ENCODE measurements at places on chromosomes 11 and 22. TPM values are rescaled to one million over a fixed set of nuclear protein-coding genes. Genes with fewer than 3 reads are reported as not detected.

DNA sequence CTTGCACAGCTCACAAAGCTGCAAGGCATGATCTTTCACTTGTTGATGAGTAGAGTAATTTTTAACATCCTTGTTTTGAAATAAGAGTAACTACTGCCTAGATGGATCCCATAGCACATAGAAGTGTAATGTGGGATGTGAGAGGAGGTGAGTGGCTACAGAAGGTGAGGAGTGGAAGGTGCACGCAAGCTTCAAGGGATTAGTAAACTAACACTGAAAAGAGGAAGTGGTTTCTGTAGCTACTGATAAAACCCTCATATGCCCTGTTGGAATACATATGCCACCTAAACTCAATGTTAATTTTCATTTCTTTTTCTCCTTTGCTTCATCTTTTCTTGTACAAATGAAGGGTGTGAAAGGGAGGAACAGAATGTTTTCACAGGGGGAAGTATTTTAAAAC, 22.0 kb upstream of the CTSC start:
- no peak for DNase-seq

DNA sequence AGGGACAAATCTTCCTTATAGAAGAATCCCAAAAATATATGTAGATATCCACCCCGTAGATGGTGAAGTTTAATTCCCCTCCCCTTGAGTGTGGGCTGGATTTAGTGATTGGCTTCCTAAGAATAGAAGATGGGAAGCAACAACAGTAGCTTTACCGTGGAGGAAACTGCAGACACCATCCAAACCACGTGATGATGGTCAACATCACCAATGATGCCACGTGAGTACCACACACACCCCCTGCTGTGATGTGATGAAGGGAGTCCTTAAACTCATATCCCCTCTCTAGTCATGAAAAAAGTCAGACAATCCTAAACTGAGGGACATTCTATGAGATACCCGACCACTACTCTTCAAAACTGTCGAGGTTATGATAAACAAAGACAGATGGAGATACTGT, 76.4 kb upstream of the SLC22A12 start:
- no peak for DNase-seq

DNA sequence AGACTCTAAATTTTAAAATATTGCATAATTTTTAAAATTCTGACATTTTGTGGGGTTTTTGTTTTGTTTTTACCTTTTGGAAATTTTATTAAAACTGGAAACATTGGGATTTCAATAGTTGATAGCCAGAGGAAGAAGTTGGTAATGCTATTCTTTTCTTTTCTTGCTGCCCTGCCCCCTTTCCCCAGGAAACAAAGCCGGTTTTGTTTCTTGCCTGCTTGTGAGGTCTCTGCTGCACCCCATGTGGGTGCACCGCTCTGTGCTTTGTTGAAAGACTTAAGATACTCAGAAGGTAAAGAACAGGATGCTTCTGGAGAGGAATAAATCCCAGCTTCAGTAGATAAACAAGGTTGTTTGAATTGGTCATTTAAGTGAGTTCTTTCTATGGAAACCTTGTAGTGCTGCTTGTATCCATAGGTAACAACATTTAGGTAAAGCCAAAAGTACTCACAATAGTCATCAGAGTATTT, 87.5 kb downstream of the YAP1 start:
- no peak for DNase-seq

DNA sequence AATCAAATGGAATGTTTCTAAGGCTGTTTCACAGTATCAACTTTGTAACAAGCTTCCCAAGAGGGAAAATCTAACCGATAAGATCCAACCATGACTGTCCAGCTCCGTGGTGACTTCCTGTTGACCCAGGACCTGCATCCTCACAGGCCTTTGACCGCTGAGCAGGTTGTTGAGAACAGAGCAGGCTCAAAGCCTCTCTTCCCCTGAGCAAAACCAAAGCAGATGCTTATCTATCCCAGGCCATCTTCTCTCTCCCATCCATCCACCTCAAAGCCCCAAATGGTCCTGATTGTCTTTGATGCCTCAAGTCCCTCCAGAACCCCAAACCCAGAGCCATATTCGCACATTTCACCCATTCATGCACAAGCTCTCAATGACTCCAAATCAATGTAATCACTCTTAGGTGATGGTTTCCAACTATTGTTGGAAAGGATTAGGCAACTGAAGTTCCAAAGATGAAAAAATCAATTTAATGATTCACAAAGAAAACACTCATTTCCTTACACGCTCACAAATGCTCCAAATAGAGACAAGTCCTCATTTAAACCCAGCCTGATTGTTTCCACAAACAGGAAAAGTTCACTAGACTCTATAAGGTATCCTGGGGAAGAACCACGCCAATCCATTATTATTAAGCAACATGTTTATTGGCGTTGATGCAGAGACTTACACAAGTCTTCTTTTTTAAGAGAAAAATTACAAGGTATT, 48.7 kb downstream of the C11orf58 start:
- DNase-seq = peak; percentile 23

The KCNJ1 gene
- not detected for polyA plus RNA-seq

- DNase-seq = no peak
These were observed 803.0 kb upstream of the FAT3 start for GRCh38 chr11:91421641-91422040.

DNA sequence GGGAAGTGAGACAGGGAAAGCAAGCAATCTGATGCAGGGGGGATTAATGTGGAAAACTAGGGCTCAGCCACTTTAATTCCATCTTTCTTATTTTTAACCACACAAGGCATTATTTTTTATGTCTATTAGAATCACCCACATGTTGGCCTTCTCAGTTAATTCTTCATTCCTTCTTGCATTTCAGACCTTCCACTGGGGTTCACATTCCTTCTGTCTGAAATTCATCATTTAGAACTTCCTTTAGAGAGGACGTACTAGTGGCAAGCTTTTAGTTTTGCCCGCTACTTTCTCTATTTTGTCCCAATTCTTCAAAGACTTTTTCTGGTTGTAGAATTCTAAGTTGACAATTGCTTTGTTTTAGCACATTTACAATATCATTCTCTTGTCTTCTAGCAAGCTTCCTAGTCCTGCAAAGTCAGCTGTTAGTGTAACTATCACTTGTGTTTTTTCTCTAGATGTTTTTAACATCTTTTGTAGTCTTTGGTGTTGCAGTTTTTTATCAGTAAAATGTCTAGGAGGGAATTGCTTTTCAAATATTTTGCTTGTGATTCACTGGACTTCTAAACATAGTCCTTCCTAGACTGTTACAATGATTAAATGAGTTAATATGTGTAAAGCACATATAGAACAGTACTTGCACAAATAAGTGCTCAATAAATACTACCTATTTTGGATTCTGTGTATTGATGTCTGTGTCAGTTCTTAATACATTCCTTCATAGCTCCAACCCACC, 5.5 kb upstream of the NNMT start:
- no peak for DNase-seq

DNA sequence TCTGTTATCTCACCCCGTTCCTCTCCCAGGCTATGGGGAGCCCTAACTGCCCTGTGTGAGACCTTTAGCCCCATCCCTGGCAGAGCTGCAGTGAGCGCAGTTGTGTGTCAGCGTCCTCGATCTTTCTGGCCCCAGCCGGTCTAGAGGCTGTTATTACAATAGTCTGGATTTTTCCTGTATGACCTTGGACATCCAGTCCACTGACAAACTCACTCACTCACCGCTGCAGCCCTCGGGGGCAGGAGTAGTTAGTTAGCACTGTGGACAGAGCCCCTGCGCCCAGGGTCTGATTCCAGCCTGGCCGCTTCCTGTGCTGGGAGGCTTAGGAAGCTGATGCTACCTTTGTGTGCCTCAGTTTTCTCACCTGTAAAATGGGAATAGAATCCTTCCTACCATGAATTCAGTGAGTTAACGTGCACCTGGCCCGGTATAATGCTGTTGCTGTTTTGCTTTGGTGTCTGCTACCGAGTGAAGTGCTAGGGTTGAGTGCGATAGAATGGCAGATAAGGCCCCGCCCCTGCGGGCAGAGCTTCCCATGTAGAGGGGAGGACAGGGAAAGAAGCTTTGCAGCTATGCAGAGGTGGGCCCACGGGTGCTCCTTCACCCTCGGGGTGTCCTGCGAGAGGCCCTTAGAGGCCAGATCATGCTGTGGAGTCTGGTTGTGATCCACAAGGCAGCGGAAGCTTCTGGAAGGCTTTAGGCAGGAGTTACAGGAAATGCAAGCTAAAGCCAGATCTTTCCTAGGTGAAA, 3.0 kb downstream of the LRP5 start:
- DNase-seq = peak; percentile 35

The TESMIN gene
- polyA plus RNA-seq = 2.2 TPM

DNA sequence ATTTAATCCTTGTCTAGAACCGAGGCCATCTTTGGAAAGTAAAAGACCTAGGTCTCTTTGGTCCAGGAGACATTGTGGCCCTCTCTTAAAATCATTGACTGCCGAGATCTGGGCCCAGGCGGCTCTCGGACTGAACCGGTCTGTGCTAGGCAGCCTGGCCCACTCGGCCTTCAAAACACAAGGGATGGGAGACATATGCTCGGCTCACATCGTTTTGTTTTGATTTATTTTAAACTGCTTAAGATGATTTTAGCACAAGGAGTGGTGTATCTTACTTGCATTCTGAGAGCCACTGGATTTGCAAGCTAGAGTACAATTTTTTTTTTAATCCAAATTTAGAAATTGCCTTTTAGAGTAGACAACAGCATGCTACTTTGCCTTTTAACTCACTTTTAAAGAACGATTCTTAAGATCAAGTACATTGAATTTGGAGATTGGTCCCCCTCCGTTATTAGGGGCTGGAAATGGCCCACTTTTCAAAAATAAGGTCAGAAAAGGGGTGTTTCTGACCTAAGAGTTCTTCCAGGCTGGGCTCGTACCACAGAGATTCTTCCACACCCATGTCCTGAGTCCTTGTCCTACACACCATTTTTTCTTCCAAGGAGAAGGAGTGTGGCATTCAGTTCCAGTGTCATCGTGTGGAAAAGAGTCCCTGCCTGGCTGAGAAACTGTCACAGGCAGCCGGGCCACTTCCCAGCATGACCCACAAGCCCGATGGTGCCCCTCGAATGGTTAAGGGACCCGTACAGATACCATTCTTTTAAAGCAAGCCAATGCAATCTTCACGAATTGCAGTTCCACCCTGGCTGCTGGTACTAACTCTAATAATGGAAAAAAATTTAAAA, 80.5 kb upstream of the WNT7B start:
- DNase-seq = no peak

The OR51E1 gene
- 0.02 TPM for polyA plus RNA-seq

GRCh38 chr11:74474316-74474715, 7.0 kb upstream of the KCNE3 start:
- DNase-seq = no peak

- peak; percentile 67 for DNase-seq
These were observed 58.3 kb downstream of the PRR5L start for GRCh38 chr11:36354221-36355003.

DNA sequence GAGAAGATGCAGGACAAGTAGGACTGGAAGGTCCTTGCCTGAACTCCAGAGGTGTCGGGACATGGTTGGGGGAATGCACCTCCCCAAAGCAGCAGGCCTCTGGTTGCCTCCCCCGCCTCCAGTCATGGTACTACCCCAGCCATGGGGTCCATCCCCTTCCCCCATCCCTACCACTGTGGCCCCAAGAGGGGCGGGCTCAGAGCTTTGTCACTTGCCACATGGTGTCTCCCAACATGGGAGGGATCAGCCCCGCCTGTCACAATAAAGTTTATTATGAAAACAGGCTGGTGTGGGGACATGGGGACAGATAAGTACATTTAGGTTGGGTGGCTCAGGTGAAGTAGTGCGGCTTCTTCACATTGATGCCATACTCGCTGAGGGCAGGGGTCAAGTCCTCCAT, 1.4 kb downstream of the TAF10 start:
- DNase-seq = no peak

DNA sequence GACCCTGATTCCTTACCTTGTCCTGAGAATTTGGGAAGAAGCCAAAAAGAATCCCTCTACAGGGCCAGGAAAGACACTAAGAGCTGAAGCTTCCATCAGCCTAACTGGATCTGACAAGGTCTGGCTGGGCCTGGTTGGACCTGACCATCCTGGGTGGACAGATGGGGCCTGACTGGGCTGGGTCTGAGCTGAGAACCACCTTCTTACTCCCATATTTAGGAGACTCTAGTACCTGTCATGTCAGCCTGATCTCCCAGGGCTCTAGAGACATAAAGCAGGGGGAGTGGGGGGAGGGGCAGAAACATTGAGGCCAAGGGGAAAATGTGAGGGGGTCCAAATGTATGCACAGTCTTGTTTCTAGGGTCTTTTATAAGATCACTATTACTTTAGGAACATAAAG, 129.9 kb downstream of the BUD13 start:
- DNase-seq = no peak

GRCh38 chr11:63611395-63611747, 2.9 kb downstream of the PLAAT3 start:
- no peak for DNase-seq

DNA sequence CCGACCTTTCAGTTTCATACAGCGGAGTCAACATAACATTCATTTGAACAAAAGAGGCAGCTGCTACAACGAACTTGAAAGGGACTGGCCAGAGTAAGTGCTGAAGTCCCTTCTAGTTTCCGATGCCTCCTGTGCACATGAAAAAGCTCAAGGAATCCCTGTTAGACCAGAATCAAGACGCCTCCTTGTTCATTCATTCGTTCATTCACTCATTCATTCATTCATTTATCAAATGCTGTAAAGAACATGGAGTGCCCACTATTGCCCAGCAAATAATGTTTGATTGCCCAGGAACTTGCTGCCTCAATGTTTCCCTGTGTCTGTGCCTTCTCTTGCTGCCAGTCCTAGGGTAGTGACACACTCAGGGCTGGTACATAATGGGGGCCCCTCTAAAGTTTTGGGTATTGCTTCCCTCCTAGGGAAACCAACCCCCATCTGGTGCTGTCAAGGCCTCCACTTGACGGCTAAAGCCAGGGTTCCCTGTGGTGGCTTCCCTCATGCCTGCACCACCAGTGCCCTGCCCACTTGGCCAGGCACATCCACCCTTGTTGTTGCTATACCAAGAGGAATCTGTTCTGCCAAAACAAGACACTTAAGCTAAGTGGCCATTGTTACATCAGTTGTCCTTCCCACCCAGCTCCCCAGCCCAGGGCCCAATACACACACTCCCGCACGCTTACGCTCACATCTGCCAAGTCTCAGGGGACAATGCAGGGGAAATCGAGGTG, 3.8 kb downstream of the TMPRSS13 start:
- no peak for DNase-seq

GRCh38 chr22:40388231-40388630, 17.8 kb downstream of the SGSM3 start:
- no peak for DNase-seq

- peak; percentile 82 for DNase-seq
These were observed 27.3 kb downstream of the ARHGEF17 start for GRCh38 chr11:73335204-73335923.

DNA sequence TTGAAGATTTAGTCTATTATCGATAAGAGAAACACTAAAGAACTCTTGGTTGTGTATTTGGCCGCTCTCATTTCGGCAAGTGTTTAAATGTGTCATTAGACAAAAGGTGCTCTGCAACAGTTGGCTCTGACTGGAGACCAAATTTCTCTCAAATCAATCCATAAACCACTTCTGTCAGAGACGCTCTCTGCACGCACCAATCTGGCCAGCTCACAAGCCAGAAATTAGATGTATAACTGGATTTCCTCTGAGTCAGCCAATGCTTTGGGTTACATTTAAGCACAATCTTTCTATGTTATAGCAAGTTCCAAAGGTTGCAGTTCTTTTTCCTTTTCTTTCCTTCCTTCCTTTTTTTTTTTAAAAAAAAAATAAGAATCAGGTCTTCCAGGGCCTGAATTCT, 17.6 kb upstream of the PARVA start:
- DNase-seq = peak; percentile 84

The C11orf91 gene
- polyA plus RNA-seq = 0.10 TPM

GRCh38 chr11:134486106-134486505, 74.1 kb upstream of the B3GAT1 start:
- DNase-seq = no peak

GRCh38 chr11:113447621-113448315, 27.4 kb downstream of the DRD2 start:
- DNase-seq = peak; percentile 40

The BTG4 gene
- polyA plus RNA-seq = not detected

The CCDC34 gene
- polyA plus RNA-seq = 4.0 TPM

All from IMR-90 (cell line).